Renal cortical epithelial cell (primary cell): ENCODE measurements at places on chromosomes 16 and 17.

DNA sequence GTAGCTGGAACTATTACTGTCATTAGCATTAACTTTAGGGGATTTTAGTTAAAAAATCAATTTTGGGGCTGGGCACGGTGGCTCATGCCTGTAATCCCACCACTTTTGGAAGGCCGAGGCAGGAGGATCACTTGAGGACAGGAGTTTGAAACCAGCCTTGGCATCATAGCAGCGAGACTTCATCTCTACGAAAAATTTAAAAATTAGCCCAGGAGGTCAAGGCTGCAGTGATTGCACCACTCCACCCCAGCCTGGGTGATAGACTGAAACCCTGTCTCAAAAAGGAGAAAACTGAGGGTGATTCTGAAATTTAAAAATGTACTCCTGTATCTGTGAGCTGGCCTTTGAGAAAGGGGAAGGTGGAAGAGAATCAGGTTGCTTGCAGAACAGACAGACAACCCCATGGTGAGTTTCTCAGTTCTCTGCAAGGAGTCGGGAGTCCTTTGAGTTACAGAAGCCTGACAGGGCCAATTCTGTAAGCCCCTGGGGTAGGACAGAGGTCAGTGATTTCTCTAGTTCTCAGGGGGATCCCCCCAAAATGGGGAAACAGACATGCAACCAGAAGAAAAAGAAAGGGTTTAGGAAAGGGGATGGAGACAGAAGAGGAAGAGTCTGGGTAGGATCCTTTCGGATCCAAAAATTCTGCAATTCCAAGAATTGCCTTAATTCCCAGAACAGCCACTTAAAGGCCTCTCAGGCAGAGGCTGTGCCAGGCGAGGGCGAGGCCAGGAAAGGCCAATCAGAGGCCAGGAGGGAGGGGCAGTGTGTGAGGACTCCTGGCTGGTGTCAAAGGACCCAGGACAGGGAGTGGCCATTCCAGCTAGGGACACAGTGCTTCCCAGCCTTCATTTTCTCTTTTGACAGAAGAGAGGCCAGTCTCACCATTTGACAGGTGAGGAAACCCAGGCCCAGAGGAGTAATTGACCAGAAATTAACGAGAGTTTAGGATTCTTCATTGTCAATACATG is 6.7 kb downstream of the NUPR1 start:
- DNase-seq: peak; percentile 18

DNA sequence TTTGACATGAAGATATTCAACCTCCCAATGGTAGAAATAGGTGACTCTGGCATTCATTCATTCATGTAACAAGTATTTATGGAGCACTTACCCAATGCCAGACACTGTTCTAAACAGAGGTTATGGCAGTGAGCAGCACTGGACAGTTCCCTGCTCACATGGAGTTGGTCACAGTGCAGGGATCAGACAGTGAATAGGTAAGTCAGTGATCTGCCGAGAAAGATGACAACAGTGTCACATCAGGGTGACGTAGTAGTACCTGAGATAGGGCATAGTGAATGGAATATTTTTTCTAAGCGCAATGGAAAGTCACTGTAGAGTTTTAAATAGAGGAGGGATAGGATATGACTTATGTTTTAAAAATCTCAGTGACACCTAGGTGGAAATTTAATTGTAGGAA is 791.4 kb upstream of the RBFOX1 start:
- no peak for DNase-seq

- no peak for DNase-seq
These were observed 460 bp upstream of the HSBP1 start for GRCh38 chr16:83807327-83807709.

DNA sequence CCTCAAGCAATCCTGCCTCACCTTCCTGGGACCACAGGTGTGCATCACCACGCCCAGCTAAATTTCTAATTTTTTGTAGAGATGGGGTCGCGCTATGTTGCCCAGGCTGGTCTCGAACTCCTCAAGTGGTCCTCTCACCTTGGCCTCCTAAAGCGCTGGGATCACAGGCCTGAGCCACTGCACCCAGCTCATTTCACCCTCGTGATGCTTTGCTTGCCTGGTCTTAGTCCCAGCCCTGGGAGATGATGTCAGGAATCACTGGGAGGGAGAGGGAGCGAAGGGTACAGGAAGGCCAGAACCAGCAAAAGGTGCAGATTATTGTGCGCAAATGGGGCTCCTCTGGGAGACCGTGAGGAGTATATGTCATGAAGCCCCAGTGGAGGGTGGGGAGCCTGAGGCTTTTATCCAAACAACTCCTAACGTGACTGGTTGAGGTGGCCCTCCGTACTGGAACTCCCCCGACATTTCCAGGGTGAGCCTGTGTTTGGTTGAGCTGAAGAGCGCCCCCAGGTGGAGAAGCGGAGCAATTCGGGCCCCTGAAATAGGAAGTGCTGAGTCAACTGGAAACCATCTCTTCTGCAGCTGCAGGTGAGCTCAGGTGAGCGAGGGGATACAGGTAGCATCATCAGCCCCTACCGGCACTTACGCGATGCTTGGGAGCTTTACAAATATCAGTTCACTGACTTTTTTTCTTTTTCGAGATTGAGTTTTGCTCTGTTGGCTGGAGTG is 41.2 kb upstream of the HAPSTR1 start:
- DNase-seq: no peak

- DNase-seq: no peak
These were observed 1362.0 kb downstream of the CDH8 start for GRCh38 chr16:60674241-60674640.

GRCh38 chr16:81676883-81677737 is 102.0 kb upstream of the PLCG2 start:
- no peak for DNase-seq

DNA sequence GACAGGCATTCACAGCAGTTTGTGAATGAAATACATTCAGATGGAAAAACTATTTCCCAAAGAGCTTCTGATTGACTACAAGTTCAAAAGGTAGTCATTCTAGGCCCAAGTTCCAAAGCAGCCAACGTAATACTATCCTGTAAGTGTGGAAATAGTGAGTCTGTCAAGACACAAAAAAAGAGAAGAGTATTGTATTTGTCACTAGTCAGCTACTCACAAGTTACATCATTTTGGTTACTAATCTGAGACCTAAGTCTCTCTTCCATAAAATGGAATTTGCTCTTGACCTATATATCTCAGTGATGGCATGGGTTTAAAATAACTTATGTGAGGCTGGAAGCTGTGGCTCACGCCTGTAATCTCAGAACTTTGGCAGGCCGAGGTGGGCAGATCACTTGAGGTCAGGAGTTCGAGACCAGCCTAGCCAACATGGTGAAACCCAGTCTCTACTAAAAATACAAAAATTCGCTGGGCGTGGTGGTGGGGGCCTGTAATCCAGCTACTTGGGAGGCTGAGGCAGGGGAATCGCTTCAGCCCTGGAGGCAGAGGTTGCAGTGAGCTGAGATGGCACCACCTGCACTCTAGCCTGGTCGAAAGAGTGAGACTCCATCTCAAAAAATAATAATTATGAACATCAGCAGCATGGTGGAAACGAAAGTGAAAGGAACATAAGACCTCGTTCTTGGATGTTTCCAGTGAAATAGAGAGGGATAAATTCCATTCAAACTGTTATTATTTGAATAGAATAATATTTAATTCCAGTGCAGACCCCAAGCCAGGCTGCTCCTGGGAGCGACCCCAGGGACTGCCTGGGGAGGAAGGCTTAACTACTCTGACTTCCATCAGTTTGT is 2.9 kb downstream of the CMC2 start:
- DNase-seq: no peak

DNA sequence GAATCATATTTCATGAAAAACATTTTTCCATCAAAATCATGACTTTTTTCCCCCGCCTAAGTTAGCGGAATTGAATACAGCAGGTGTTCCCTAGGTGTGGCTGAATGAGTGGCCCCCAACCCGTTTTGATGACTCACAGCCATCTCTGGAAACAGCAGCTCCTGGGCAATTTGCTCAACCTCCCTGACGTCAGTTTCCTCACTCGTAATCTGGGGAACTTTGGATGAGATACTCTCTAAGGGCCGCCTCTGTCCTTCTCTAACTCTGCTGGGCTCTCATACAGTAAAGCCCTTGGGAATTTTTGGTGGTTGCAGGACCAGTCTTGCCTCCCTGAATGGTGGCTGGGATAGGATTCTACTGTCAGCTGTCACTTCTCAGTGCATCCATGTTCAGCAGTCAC is 11.6 kb upstream of the NTN1 start:
- no peak for DNase-seq

DNA sequence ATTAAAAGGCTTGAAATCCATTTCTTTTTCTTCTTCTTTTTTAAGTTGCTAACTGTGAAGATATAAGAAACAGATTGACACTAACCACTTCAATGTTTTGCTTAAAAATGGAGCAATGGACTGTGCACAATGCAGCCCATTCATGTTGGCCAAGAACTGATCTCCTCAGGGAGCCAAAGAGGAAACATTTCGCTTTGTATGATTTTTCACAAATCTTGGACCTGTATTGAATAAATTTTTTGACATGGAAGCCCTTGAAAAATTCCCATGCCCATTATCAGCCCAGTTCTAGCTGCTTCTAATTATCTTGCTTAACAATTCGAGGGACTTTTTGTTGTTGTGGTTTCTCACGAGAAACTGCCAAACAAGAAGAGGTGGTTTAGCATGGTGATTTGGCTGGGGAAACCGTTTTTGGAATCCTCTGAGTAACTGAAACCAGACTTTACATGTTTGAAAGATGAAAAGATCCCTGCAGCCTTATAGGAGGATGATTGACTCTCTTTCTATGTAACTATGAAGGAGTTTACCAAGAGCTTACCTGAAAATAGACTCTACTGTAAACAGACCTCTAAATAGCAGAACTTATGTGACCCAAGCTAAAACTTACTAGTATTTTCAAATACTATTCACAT is 1389.4 kb upstream of the GOT2 start:
- DNase-seq: no peak

GRCh38 chr16:66894948-66895688 is 14.8 kb downstream of the PDP2 start:
- DNase-seq: peak; percentile 71

- no peak for DNase-seq
These were observed 76.2 kb downstream of the ENGASE start for GRCh38 chr17:79150799-79151198.

GRCh38 chr17:50109785-50110184 is 14.6 kb downstream of the PDK2 start:
- no peak for DNase-seq

DNA sequence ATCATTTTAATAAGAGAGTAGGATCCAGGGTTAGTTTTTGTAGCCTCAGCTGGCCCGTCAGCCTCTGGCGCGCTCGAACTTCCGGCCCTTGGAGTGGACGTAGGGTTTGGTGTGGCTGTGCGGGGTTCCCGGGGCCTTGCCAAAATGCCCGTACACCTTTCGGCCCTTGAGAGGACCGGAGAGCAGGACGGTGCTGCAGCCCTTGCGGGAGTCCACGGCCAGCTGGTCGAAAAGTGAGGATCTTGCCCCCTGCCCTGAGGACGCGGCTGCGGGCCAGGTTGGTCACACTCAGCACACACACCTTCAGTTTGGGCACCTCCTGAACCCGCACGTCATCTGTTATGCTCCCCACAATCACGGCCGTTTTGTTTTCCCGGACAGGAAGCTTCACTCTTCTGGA is 42.2 kb upstream of the CNTNAP4 start:
- DNase-seq: no peak
